T-cell (primary cell): ENCODE measurements at places on chromosomes 6 and 20. TPM values are rescaled to one million over a fixed set of nuclear protein-coding genes. Genes with fewer than 3 reads are reported as not detected.
A peak's percentile ranks its signal among the peaks of the same experiment; 100 is the strongest.

Gene HIVEP1
- 22.8 TPM for total RNA-seq

Gene CST2
- not detected for total RNA-seq

Gene SOX18
- total RNA-seq, result not detected

Gene TFAP2B
- not detected for total RNA-seq

- no peaks in the 10 kb centered on the region for H3K36me3 ChIP-seq
- no peaks in the 10 kb centered on the region for H3K27me3 ChIP-seq
- no peak for DNase-seq
- peaks cover 9% of the 10 kb centered on the region for H3K4me1 ChIP-seq
Observed at GRCh38 chr6:26122402-26122792, 35.2 kb downstream of the HFE start.

Gene PCED1A
- 105 TPM for total RNA-seq

GRCh38 chr6:105886066-105886813 is 199.9 kb upstream of the PRDM1 start:
- no peaks in the 10 kb centered on the region for H3K27me3 ChIP-seq
- no peak overlapping the region for H3K27ac ChIP-seq
- H3K4me1 ChIP-seq, result no peaks in the 10 kb centered on the region
- no peak for DNase-seq
- no peak overlapping the region for H3K4me3 ChIP-seq

DNA sequence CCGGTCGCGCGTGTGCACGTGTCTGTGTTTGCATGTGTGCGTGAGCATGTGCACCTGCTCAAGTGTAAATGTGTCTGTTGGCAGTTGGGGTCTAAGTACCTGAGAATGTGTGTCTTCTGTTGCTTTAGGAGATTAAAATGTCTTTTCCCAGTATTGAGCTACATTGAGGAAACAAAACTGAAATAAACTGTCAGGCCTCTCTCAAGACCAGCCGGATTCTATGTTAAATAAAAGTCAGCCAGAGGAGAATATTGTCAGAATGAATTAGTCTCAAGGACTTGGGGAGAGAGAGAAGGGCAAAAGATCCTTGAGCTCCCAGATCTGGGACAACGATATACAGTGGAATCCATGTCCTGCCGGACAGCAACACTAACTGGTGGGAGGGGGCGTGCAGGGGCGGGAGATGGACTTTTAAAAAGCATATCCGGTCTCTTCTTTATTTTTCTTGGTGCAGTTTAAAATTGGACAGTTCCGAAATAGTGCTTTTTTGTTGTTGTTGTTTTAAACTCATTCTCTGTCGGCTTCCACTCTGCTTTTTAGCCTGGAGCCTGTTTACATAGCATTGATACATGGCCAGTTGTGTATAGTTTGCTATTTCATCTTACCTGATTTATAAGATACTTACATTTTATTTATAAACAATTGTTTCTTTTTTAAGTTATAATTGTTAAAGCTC is 3.3 kb upstream of the TBX18 start:
- peaks cover 54% of the 10 kb centered on the region for H3K27me3 ChIP-seq
- no peak overlapping the region for H3K4me3 ChIP-seq
- no peaks in the 10 kb centered on the region for H3K36me3 ChIP-seq
- DNase-seq, result no peak

Gene DEFB124
- not detected for total RNA-seq

GRCh38 chr20:63895952-63896263 is 982 bp downstream of the DNAJC5 start:
- no peak for DNase-seq
- peaks cover under 1% of the 10 kb centered on the region for H3K36me3 ChIP-seq
- no peaks in the 10 kb centered on the region for H3K27me3 ChIP-seq
- peak overlapping the region; percentile 55 for H3K4me3 ChIP-seq

GRCh38 chr6:166244353-166245045 is 63.7 kb downstream of the PRR18 start:
- no peaks in the 10 kb centered on the region for H3K27me3 ChIP-seq
- peak overlapping the region; percentile 45 for H3K27ac ChIP-seq
- DNase-seq, result peak; percentile 14
- H3K4me1 ChIP-seq, result peaks cover 10% of the 10 kb centered on the region

DNA sequence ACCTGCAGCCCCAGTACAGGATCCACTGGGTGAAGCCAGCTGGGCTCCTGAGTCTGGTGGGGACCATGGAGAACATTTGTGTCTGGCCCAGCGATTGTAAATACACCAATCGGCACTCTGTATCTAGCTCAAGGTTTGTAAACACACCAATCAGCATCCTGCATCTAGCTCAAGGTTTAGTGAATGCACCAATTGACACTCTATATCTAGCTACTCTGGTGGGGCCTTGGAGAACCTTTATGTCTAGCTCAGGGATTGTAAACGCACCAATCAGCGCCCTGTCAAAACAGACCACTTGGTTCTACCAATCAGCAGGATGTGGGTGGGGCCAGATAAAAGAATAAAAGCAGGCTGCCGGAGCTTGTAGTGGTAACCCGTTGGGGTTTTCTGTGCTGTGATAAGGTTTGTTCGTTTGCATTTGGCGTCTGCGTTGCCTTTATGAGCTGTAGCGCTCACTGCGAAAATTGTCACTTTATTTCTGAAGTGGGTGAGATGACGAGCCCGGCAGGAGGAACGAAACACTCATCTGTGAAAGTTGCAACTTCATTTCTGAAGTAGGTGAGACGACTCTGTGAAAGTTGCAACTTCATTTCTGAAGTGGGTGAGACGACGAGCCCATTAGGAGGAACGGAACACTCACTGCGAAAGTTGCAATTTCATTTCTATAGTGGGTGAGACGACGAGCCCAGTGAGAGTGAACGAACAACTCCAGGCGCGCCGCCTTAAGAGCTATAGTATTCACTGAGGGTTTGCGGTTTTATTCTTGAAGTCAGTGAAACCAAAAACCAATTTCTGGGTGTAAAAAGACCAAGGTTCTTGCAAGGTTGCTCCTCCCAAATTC is 31.1 kb downstream of the SERPINB6 start:
- no peaks in the 10 kb centered on the region for H3K36me3 ChIP-seq
- peak overlapping the region; percentile 61 for H3K4me3 ChIP-seq
- H3K27me3 ChIP-seq, result no peaks in the 10 kb centered on the region
- peaks cover 73% of the 10 kb centered on the region for H3K4me1 ChIP-seq

Gene WFDC10B
- total RNA-seq, result not detected

Gene ASIP
- total RNA-seq, result not detected

Gene NFATC2
- 49.0 TPM for total RNA-seq

- H3K27ac ChIP-seq, result no peak overlapping the region
- no peaks in the 10 kb centered on the region for H3K4me1 ChIP-seq
- H3K4me3 ChIP-seq, result no peak overlapping the region
- DNase-seq, result no peak
- H3K27me3 ChIP-seq, result no peaks in the 10 kb centered on the region
Observed at GRCh38 chr6:112235956-112236355, 18.4 kb downstream of the LAMA4 start.

Gene MLN
- total RNA-seq, result not detected

- no peak overlapping the region for H3K4me3 ChIP-seq
- H3K27me3 ChIP-seq, result peaks cover 2% of the 10 kb centered on the region
- DNase-seq, result no peak
- no peaks in the 10 kb centered on the region for H3K4me1 ChIP-seq
Observed at GRCh38 chr6:85300581-85300980, 149.3 kb upstream of the NT5E start.

DNA sequence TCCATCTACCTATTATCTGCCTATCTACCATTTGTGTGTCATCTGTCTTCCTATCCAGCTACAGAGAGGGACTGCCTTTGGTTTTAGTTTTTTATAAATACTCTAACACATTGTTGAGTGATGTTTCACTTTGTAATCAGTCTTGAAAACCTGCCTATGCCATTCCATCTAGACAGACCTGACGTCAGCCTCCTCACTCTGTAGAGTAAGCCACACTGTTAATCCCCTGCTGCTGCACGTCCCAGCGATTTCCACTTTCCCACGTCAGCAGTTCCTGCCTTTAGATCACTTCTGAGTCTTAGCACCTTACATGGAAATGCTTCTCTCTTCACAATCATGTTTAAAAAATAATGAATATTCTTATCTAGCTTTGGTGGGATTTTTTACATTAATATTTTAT is 54.8 kb downstream of the PLG start:
- H3K4me3 ChIP-seq, result no peak overlapping the region
- H3K27ac ChIP-seq, result no peak overlapping the region
- DNase-seq, result no peak
- H3K4me1 ChIP-seq, result no peaks in the 10 kb centered on the region
- H3K27me3 ChIP-seq, result peaks cover 5% of the 10 kb centered on the region

- no peaks in the 10 kb centered on the region for H3K4me1 ChIP-seq
- H3K36me3 ChIP-seq, result no peaks in the 10 kb centered on the region
- H3K27me3 ChIP-seq, result no peaks in the 10 kb centered on the region
- DNase-seq, result no peak
Observed at GRCh38 chr6:167881327-167881726, 54.6 kb downstream of the AFDN start.

- H3K4me3 ChIP-seq, result no peak overlapping the region
- DNase-seq, result no peak
- H3K4me1 ChIP-seq, result no peaks in the 10 kb centered on the region
- H3K27me3 ChIP-seq, result no peaks in the 10 kb centered on the region
- no peak overlapping the region for H3K27ac ChIP-seq
Observed at GRCh38 chr6:43714311-43715055, 26.9 kb upstream of the MRPS18A start.

DNA sequence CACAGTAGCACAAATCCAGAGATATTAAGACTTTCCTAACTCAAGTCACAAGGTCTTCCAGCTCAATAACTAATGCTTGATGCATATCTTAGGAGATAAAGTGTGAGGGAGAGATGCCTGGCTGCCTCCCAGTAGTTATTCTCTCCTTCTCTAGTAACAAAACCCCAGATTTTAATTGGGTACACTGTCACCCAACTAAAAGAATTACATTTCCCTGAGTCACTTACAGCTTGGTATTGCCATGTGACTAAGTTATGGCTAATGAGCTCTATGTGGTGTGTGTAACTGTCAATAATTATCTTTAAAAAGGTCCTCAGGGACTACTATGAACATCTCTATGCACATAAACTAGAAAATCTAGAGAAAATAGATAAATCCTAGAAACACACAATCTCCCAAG is 32.0 kb downstream of the KIF6 start:
- no peaks in the 10 kb centered on the region for H3K4me1 ChIP-seq
- no peaks in the 10 kb centered on the region for H3K27me3 ChIP-seq
- no peak overlapping the region for H3K4me3 ChIP-seq
- no peaks in the 10 kb centered on the region for H3K36me3 ChIP-seq
- DNase-seq, result no peak

GRCh38 chr6:112202639-112203341 is 51.6 kb downstream of the LAMA4 start:
- no peaks in the 10 kb centered on the region for H3K36me3 ChIP-seq
- H3K27me3 ChIP-seq, result peaks cover 6% of the 10 kb centered on the region
- H3K27ac ChIP-seq, result no peak overlapping the region
- no peak for DNase-seq

Gene NKAPL
- total RNA-seq, result 0.32 TPM

DNA sequence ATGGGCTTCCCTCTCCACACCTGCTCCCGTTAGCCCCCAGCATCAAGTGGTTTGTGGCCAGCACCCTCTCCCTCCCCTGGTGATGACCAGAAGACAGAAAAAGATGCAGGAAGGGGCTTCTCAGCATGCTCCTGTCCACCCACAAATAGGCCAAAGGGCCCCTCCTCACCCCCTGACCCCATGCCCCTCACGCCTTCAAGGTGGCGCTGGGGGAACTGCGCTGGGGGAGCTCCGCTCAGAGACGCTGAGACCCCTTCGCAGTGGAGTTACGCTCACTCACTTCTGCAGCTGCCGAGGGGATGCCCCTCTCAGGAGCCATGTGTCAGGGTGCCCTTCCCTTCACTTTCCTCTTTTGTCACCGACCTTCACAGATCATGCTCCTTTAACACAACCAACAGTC is 92.0 kb downstream of the PSMB1 start:
- no peak overlapping the region for H3K4me3 ChIP-seq
- no peak overlapping the region for H3K27ac ChIP-seq
- peaks cover 52% of the 10 kb centered on the region for H3K4me1 ChIP-seq
- DNase-seq, result no peak
- H3K27me3 ChIP-seq, result no peaks in the 10 kb centered on the region

Gene LTA
- total RNA-seq, result 23.9 TPM

DNA sequence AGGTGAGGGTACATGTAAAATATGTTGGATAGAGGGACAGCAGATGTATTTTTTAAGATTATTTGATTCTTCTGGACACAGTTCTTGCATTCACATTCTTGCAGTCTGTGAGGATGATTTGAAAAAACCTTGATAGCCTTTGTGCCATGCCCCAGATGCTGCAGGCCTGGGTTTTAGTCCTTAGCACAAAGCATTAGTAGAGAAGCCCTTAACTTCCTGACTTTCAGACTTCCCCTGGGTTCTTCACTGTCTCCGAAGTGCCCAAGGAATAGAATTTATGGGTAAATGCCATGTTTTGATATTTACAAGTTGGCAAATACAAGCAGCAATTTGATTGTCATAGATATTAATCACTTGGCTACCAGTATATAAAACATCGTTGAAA is 67.6 kb upstream of the SUPT3H start:
- no peak overlapping the region for H3K27ac ChIP-seq
- H3K36me3 ChIP-seq, result no peaks in the 10 kb centered on the region
- H3K27me3 ChIP-seq, result no peaks in the 10 kb centered on the region
- H3K4me3 ChIP-seq, result no peak overlapping the region

Gene TRIM38
- 29.3 TPM for total RNA-seq

GRCh38 chr6:8079126-8079525 is 14.9 kb upstream of the BLOC1S5 start:
- H3K36me3 ChIP-seq, result no peaks in the 10 kb centered on the region
- H3K4me3 ChIP-seq, result no peak overlapping the region
- no peak overlapping the region for H3K27ac ChIP-seq
- no peaks in the 10 kb centered on the region for H3K27me3 ChIP-seq
- no peaks in the 10 kb centered on the region for H3K4me1 ChIP-seq

DNA sequence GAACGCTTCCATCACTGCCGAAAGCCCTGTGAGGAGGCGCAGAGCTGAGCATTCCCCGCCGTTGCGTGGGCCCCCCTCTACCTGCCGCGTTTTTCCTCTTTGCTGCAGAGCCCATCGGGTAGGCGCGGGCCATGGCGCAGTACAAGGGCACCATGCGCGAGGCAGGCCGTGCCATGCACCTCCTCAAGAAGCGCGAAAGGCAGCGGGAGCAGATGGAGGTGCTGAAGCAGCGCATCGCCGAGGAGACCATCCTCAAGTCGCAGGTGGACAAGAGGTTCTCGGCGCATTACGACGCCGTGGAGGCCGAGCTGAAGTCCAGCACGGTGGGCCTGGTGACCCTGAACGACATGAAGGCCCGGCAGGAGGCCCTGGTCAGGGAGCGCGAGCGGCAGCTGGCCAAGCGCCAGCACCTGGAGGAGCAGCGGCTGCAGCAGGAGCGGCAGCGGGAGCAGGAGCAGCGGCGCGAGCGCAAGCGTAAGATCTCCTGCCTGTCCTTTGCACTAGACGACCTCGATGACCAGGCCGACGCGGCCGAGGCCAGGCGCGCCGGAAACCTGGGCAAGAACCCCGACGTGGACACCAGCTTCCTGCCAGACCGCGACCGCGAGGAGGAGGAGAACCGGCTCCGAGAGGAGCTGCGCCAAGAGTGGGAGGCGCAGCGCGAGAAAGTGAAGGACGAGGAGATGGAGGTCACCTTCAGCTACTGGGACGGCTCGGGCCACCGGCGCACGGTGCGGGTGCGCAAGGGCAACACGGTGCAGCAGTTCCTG is 693 bp downstream of the FAM50B start:
- H3K4me1 ChIP-seq, result no peaks in the 10 kb centered on the region
- peak overlapping the region; percentile 62 for H3K27ac ChIP-seq
- no peaks in the 10 kb centered on the region for H3K27me3 ChIP-seq
- H3K36me3 ChIP-seq, result no peaks in the 10 kb centered on the region
